Aorta (tissue), 5 donors: ENCODE measurements at places on chromosomes 6 and 20. TPM values are rescaled to one million over a fixed set of nuclear protein-coding genes. Genes with fewer than 3 reads are reported as not detected.

C4B gene
- 225 TPM for total RNA-seq

ATP6V1G2 gene
- total RNA-seq = 1.5 TPM

BNIP5 gene
- total RNA-seq = not detected

GTSF1L gene
- total RNA-seq = not detected

NRSN1 gene
- total RNA-seq = not detected

ANKRD66 gene
- not detected for total RNA-seq

PKHD1 gene
- total RNA-seq = not detected

C6orf118 gene
- not detected for total RNA-seq

ANGPT4 gene
- total RNA-seq = 0.33 TPM

PRDM13 gene
- total RNA-seq = not detected

TBC1D7 gene
- total RNA-seq = 11.6 TPM

GSTA2 gene
- total RNA-seq = not detected

PLG gene
- total RNA-seq = not detected

SLC26A8 gene
- total RNA-seq = 0.33 TPM

TMEM200A gene
- 8.9 TPM for total RNA-seq

CCR6 gene
- total RNA-seq = 0.54 TPM

SRC gene
- total RNA-seq = 72.4 TPM

SDCBP2 gene
- total RNA-seq = 6.9 TPM

MROH8 gene
- 5.1 TPM for total RNA-seq

CLPSL1 gene
- total RNA-seq = not detected

SLC22A2 gene
- total RNA-seq = 1.1 TPM

VNN1 gene
- total RNA-seq = 4.5 TPM

KHDC1L gene
- total RNA-seq = 0.66 TPM

GPLD1 gene
- total RNA-seq = 8.2 TPM

GJA1 gene
- total RNA-seq = 213 TPM

ADGB gene
- total RNA-seq = not detected

KHDRBS2 gene
- 0.57 TPM for total RNA-seq

CFAP61 gene
- not detected for total RNA-seq

SUPT3H gene
- total RNA-seq = 6.8 TPM

CCN5 gene
- 186 TPM for total RNA-seq

GRIK2 gene
- 3.0 TPM for total RNA-seq

RIPOR3 gene
- 3.4 TPM for total RNA-seq

HLA-DOB gene
- 0.62 TPM for total RNA-seq

GGTLC1 gene
- total RNA-seq = not detected

SLC17A3 gene
- total RNA-seq = not detected

C20orf144 gene
- total RNA-seq = not detected

PGC gene
- 0.65 TPM for total RNA-seq
